ENCODE measurements at places on chromosomes 1 and 21.
A peak's percentile ranks its signal among the peaks of the same experiment; 100 is the strongest.

DNA sequence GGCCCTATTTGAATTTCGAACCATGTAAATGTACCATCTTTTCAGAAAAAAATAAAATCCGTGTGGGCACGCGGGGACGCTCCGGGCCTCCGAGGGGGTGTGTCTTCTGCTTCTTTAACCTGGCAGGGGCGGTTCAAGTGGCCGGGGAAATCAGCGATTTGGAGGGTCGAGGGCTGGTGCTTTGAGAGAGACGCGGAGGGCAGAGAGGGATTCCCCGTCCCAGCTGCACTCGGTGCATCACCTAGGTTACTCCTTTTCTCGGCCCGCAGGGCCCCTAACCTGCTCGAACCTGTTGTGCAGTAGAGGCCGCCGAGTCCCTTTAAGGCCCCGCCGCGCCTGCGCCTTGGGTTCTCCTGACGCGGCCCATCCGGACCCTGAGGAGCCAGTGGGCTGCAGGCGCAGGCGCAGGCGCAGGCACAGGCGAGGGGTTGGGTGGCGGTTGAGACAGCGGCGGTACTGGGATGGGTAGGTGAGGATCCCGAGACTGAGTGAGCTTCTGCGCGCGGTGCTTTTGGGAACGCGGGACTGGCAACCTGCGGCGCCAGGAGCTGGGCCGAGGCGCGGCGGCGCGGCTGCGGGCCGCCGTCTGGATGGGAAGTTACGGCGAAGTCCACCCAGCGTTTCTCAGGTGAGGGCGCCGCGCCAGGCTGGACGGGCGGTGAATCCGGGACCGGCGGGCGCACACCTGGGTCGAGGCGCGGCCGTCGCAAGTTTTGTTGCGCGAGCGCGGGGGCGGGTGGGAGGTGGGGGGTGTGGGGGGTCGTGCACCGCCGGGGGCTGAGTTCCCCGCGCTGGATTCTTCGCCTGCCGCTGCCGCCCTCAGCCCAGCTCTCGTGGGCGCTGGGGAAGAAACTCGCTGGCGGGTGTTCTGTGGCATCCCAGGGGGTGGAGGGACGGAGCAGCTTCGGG, at the start of gene NBPF3:
Gene NBPF3 (plus strand): TSS at position 417 of the 909 bp plus-strand sequence. CDS start 4,950 bp downstream, outside the sequence.
- peak; percentile 88 for DNase-seq

GRCh38 chr1:153661111-153661708, 2.7 kb downstream of the SNAPIN start:
- DNase-seq = no peak

GRCh38 chr21:27021046-27021445, 54.2 kb upstream of the ADAMTS5 start:
- DNase-seq = no peak

GRCh38 chr1:180674603-180675530, 43.0 kb downstream of the XPR1 start:
- DNase-seq = no peak

- DNase-seq = no peak
Measured at GRCh38 chr1:243354511-243355153, 98.8 kb downstream of the SDCCAG8 start.

DNA sequence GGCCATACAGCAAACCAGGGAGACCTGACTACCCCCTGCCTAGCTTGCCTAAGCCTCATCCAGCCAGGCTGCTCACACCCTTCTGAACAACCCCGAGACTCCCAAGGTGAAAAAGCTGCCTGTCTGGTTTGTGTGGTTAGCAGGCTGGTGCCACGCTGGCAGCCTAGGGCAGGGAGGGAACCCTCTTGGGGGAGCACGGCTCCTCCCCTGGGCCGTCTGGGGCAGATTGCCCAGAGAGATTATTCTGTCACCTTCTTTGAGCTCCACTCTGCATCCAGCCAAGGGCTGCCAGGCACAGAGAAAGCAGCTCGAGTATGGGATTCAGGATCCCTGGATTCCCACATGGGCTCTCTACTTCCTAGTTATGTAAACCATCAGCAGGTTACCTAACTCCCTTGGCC, 27.5 kb upstream of the TCEA3 start:
- peak; percentile 33 for DNase-seq

Data from activated CD8-positive, alpha-beta T cell treated with anti-CD3 and anti-CD28 coated beads, Interleukin-2, amount 10 ng/mL, durations not matched to agents 7 days and 5 days (primary cell).